Hepatocyte (in vitro differentiated cells): ENCODE measurements at places on chromosomes 5 and 9.

GRCh38 chr9:125329978-125330377 is 68.4 kb downstream of the GAPVD1 start:
- no peaks in the 10 kb centered on the region for H3K27me3 ChIP-seq
- H3K4me3 ChIP-seq = no peak overlapping the region
- no peaks in the 10 kb centered on the region for H3K4me1 ChIP-seq

DNA sequence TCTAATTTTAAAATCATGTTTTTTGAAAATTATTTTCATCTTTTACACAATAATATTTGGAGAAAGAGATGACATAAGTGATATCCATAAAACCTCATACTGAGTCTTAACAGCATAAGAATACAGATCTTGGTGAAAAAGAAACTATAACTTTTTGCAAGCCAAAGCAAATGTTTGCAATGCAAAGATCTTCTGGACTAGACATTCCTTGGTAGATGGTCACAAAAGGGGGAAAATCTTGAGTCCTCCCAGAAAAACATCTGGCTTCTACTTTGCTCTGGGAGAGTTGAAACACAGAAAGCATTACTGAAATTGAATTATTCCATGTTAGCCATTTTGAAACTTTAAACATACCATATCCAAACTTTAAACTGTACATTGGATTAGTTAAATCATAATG is 308.2 kb downstream of the ANXA1 start:
- H3K4me1 ChIP-seq = no peaks in the 10 kb centered on the region
- no peak overlapping the region for H3K4me3 ChIP-seq
- H3K27ac ChIP-seq = no peak overlapping the region
- no peaks in the 10 kb centered on the region for H3K27me3 ChIP-seq
- no peak for DNase-seq
- no peaks in the 10 kb centered on the region for H3K36me3 ChIP-seq

GRCh38 chr9:694403-695154 is 146.9 kb upstream of the DMRT1 start:
- peak; percentile 32 for DNase-seq
- H3K27me3 ChIP-seq = no peaks in the 10 kb centered on the region
- no peaks in the 10 kb centered on the region for H3K36me3 ChIP-seq
- H3K4me1 ChIP-seq = peaks cover 44% of the 10 kb centered on the region

GRCh38 chr5:133439859-133440258 is 172.5 kb downstream of the FSTL4 start:
- no peak overlapping the region for H3K27ac ChIP-seq
- H3K4me3 ChIP-seq = no peak overlapping the region
- no peaks in the 10 kb centered on the region for H3K36me3 ChIP-seq
- H3K27me3 ChIP-seq = no peaks in the 10 kb centered on the region
- H3K4me1 ChIP-seq = no peaks in the 10 kb centered on the region
- no peak for DNase-seq

DNA sequence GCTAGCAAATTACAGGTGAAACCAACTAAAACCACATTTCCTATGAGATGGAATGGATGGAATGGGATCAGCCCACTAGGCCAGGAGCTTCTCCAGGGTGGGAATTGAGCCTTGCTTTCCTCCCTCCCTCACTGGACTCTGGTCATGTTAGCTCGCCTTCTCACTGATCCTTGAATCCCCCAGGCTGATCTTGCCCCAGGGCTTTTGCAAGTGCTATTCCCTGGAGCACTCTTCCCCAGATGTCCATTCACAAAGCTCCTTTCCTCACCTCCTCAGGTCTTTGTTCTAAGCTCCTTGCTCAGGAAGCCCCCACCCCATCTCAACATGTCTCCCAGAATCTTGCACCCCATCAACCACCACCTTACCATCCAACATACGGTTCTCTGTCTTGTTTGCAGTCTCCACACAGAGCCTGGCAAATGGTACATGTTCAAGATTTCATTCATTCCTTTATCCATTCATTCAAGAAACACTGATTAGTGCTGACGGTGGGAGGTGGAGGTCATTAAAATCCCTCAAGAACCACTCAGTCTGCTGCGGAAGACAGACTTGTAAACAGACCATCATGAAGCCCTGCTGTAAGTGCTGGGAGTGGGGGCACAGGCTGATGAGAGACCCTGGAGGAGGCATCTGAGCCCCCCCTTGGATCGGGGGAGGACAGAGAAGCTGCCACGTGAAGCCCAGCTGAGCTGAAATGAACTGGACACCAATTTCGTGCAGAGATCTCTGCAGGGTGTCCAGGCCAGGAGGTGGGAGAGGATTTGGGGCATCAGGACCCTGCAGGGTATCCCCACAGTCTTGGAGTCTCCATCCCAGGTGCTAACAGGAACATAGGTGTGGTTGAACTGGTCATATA is 141.7 kb downstream of the BARX1 start:
- no peaks in the 10 kb centered on the region for H3K4me1 ChIP-seq
- peaks cover 9% of the 10 kb centered on the region for H3K27me3 ChIP-seq
- DNase-seq = no peak
- H3K4me3 ChIP-seq = no peak overlapping the region
- H3K27ac ChIP-seq = no peak overlapping the region

DNA sequence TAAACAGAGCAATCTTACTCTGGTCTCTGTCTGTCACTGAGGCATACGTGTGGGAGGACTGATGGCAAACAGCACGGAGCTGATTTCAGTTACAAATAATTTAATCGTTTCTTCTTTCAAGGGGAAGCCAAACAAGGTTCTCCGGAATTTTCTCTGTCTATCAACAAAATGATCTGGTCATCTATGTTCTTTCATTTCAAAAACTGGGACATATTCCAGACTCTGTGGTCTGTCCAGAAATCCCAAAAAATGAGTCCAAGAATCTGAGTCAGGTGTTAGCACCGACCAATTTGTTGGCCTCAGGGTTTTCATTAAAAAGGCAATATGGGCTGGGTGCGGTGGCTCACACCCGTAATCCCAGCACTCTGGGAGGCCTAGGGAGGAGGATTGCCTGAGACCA is 69.9 kb upstream of the ZNF608 start:
- H3K27ac ChIP-seq = no peak overlapping the region
- no peak overlapping the region for H3K4me3 ChIP-seq
- no peaks in the 10 kb centered on the region for H3K4me1 ChIP-seq
- H3K36me3 ChIP-seq = no peaks in the 10 kb centered on the region

DNA sequence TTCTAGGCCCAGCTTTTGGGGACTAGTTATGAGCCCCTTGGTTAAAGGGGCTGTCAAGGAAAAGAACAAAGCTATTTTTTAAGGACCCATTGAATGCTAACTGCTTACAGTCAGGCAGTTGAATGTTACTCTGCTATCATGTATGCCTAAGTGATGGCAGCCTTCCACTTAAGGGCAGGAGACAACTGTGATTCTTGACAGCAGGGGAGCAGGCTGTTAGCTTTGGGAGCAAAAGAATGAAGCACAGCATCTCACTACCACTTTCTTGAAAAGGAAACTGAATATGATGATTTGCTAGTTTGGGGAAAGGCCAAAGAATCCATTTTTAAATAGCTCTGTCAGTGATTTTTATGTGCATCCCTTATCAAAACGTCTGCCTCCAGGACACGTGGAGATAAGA is 221.6 kb downstream of the SH3GL2 start:
- H3K4me3 ChIP-seq = no peak overlapping the region
- no peaks in the 10 kb centered on the region for H3K27me3 ChIP-seq
- H3K27ac ChIP-seq = no peak overlapping the region
- no peaks in the 10 kb centered on the region for H3K4me1 ChIP-seq
- DNase-seq = no peak
